Right lobe of liver (tissue), 6 donors: ENCODE measurements at places on chromosomes 4 and X. TPM values are rescaled to one million over a fixed set of nuclear protein-coding genes. Genes with fewer than 3 reads are reported as not detected.
A peak's percentile ranks its signal among the peaks of the same experiment; 100 is the strongest.

GRCh38 chr4:4333265-4333706, 43.2 kb downstream of the ZBTB49 start:
- no peaks in the 10 kb centered on the region for H3K27me3 ChIP-seq
- DNase-seq: no peak
- no peaks in the 10 kb centered on the region for H3K4me1 ChIP-seq
- H3K27ac ChIP-seq: no peak overlapping the region
- no peak overlapping the region for H3K4me3 ChIP-seq
- no peaks in the 10 kb centered on the region for H3K36me3 ChIP-seq

GRCh38 chr4:123423819-123424218, 27.2 kb downstream of the SPRY1 start:
- H3K36me3 ChIP-seq: no peaks in the 10 kb centered on the region
- no peaks in the 10 kb centered on the region for H3K27me3 ChIP-seq
- no peak for DNase-seq
- H3K4me3 ChIP-seq: no peak overlapping the region
- H3K27ac ChIP-seq: no peak overlapping the region
- no peaks in the 10 kb centered on the region for H3K4me1 ChIP-seq

GRCh38 chr4:145520172-145520571, 38.5 kb downstream of the SMAD1 start:
- no peaks in the 10 kb centered on the region for H3K27me3 ChIP-seq
- H3K4me3 ChIP-seq: no peak overlapping the region
- no peak for DNase-seq

DNA sequence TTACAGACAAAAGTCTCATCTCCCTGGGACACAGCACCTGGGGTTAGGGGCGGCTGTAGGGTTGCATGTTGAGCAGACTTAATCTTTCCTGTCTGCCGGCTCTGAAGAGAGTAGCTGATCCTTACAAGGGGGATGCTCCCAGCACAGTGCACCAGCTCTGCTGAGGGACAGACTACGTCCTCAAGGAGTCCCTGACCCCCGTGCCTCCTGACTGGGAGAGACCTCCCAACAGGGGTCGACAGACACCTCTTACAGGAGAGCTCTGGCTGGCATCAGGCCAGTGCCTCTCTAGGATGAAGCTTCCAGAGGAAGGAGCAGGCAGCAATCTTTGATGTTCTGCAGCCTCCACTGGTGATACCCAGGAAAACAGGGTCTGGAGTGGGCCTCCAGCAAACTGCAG, 506.0 kb upstream of the FMR1 start:
- no peak overlapping the region for H3K27ac ChIP-seq
- no peaks in the 10 kb centered on the region for H3K4me1 ChIP-seq
- H3K27me3 ChIP-seq: no peaks in the 10 kb centered on the region
- DNase-seq: no peak
- no peak overlapping the region for H3K4me3 ChIP-seq

- no peak for DNase-seq
- H3K36me3 ChIP-seq: no peaks in the 10 kb centered on the region
- no peak overlapping the region for H3K27ac ChIP-seq
These were observed 761.5 kb upstream of the GRIA3 start for GRCh38 chrX:122422547-122422946.

DNA sequence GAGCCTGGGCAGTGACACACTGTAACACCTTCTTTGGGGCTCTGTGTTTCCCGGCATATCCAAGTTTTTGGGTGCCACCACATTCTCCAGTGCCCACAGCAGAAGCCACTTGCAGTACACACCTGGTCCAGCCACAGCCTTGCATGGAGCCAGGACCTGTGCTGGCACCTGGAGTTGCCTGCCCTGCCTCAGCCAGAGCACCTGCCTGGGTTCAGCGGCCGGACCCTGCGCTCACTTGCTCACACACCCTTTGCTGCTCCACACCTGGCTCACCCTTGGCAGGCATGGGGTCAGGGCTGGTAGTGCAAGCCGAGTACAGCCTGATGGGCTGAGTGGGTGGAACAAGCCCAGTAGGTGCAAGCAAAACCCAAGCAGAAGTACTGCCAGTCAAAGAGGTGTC, 1511.1 kb downstream of the TECRL start:
- no peak overlapping the region for H3K27ac ChIP-seq
- peak; percentile 41 for DNase-seq
- no peaks in the 10 kb centered on the region for H3K36me3 ChIP-seq
- no peak overlapping the region for H3K4me3 ChIP-seq

- H3K27me3 ChIP-seq: no peaks in the 10 kb centered on the region
- no peak for DNase-seq
- H3K4me3 ChIP-seq: no peak overlapping the region
- no peaks in the 10 kb centered on the region for H3K36me3 ChIP-seq
- H3K27ac ChIP-seq: no peak overlapping the region
These were observed 154.8 kb upstream of the SLIT2 start for GRCh38 chr4:20096911-20097310.

- H3K36me3 ChIP-seq: no peaks in the 10 kb centered on the region
- H3K4me1 ChIP-seq: no peaks in the 10 kb centered on the region
- no peak overlapping the region for H3K4me3 ChIP-seq
- peak; percentile 49 for DNase-seq
These were observed 14.7 kb upstream of the ANXA5 start for GRCh38 chr4:121711263-121712000.

ETDA gene
- total RNA-seq: not detected

GRCh38 chr4:99818661-99819060, 2.0 kb downstream of the DAPP1 start:
- no peak for DNase-seq
- no peaks in the 10 kb centered on the region for H3K4me1 ChIP-seq
- H3K27me3 ChIP-seq: no peaks in the 10 kb centered on the region
- H3K36me3 ChIP-seq: no peaks in the 10 kb centered on the region

GRCh38 chr4:100889401-100889800, 371.6 kb upstream of the EMCN start:
- no peak for DNase-seq
- H3K36me3 ChIP-seq: no peaks in the 10 kb centered on the region
- no peak overlapping the region for H3K27ac ChIP-seq
- H3K27me3 ChIP-seq: no peaks in the 10 kb centered on the region
- peaks cover 4% of the 10 kb centered on the region for H3K4me1 ChIP-seq

DNA sequence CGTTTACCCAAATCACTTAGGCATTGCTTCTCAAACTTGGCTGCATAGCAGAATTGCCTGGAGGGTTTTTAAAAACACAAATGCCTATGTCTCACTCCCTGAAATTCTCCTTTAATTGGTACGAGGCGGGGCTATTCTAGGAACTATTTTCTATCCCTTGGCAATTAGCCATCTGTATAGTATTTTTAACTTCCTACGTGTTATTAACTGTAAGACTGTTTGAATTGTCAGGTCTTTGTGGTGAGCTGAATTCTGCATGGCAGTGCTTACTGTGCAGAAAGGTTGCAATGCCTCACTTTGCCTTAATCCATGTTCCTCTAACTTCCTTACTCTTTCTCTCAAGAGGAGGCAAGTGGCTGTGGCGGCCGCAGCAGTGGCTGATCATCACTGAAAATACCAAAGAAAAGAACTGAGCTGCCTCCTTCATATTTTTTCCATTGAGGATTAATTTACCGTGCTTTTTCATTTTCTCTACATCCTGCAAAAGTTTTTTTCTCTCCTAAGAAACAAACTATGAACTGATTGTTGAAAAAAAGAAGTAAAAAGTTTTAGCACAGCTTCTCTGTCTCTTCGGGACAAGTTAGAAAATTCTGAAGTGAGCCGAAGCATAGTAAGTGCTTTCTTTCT, at the start of gene SHROOM3:
Gene SHROOM3, plus strand, starts transcription at position 329 of the 627 bp plus-strand sequence. CDS start 824 bp downstream, outside the sequence.
- no peak for DNase-seq
- no peak within 1 kb of the TSS for H3K27ac ChIP-seq
- no peaks in the 10 kb centered on the region for H3K27me3 ChIP-seq
- H3K4me1 ChIP-seq: no peaks in the 10 kb centered on the region
- H3K4me3 ChIP-seq: no peak within 1 kb of the TSS

CDS1 gene
- 0.06 TPM for total RNA-seq

SLC7A11 gene
- total RNA-seq: 1.5 TPM

DNA sequence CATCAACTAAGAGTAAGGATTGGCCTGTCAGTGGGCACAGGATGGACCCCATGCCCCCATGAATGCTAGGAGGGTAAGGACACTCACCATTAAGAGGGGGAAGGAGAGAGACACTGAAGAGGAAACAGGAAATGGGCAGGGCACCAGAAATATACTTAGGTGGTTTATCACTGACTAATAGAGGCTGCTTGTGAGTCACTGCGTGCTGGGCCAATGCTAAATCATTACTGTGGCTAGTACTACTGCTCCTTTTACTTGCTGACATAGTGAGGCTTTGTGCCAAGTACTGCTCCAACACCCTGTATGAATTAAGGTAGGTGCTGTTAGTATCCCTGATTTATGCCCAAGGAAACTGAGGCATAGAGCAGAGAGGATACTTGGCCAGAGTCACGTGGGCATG, 130.4 kb upstream of the FRMPD4 start:
- H3K36me3 ChIP-seq: no peaks in the 10 kb centered on the region
- H3K27ac ChIP-seq: no peak overlapping the region
- H3K4me3 ChIP-seq: no peak overlapping the region

- DNase-seq: no peak
- no peaks in the 10 kb centered on the region for H3K36me3 ChIP-seq
- H3K4me3 ChIP-seq: no peak overlapping the region
- no peak overlapping the region for H3K27ac ChIP-seq
- H3K27me3 ChIP-seq: no peaks in the 10 kb centered on the region
- no peaks in the 10 kb centered on the region for H3K4me1 ChIP-seq
These were observed 8.3 kb upstream of the CD40LG start for GRCh38 chrX:136639506-136640176.

GPRIN3 gene
- 7.2 TPM for total RNA-seq

- no peak overlapping the region for H3K27ac ChIP-seq
- H3K27me3 ChIP-seq: no peaks in the 10 kb centered on the region
- H3K36me3 ChIP-seq: no peaks in the 10 kb centered on the region
- no peak overlapping the region for H3K4me3 ChIP-seq
- no peaks in the 10 kb centered on the region for H3K4me1 ChIP-seq
These were observed 131.4 kb upstream of the FRG1 start for GRCh38 chr4:189809241-189809735.

TCP11X2 gene
- total RNA-seq: not detected

ZFP92 gene
- total RNA-seq: 1.4 TPM

DNA sequence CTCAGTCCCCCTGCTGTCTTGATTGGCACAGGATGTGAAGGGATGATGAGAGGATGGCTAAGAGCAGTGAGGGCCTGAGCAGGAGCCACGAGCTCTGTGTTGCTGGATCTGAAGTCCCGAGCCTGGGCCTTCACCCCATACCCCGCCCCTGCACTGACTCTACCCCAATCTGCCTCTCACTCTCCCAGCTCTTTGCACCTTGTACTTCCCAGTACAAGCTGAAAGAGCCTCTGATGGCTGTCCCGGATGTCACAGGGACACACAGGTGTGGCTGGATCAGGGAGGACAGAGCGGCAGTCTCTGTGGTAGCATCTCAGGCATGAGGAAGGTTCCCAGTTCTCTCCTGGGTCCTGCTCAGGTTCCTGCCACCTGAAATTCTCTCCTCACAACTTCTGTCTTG, 103.6 kb downstream of the CHIC2 start:
- H3K36me3 ChIP-seq: no peaks in the 10 kb centered on the region
- no peaks in the 10 kb centered on the region for H3K4me1 ChIP-seq
- H3K27ac ChIP-seq: no peak overlapping the region
- no peak overlapping the region for H3K4me3 ChIP-seq
- DNase-seq: no peak
